ENCODE measurements at places on chromosomes 6 and 20. TPM values are rescaled to one million over a fixed set of nuclear protein-coding genes. Genes with fewer than 3 reads are reported as not detected.

The MCHR2 gene
- not detected for total RNA-seq

The INSM1 gene
- total RNA-seq, result not detected

The RHAG gene
- total RNA-seq, result not detected

The LPA gene
- not detected for total RNA-seq

The OR2J3 gene
- total RNA-seq, result not detected

The RSPO3 gene
- 0.67 TPM for total RNA-seq

The NRN1 gene
- not detected for total RNA-seq

The B3GALT4 gene
- 3.7 TPM for total RNA-seq

The SNX21 gene
- total RNA-seq, result 25.6 TPM

The ENPP4 gene
- total RNA-seq, result under 0.01 TPM

The MEP1A gene
- total RNA-seq, result not detected

The MLN gene
- not detected for total RNA-seq

The MRPS18B gene
- 160 TPM for total RNA-seq

The FOXQ1 gene
- not detected for total RNA-seq

The SLC32A1 gene
- total RNA-seq, result not detected

The HLA-E gene
- total RNA-seq, result 662 TPM

The NKX2-4 gene
- total RNA-seq, result not detected

The OR2B6 gene
- not detected for total RNA-seq

The SLC26A8 gene
- total RNA-seq, result not detected

The ADRM1 gene
- total RNA-seq, result 133 TPM

Measured in melanocyte of skin (primary cell).